ENCODE measurements at places on chromosomes 5 and 9.

- no peaks in the 10 kb centered on the region for H3K27me3 ChIP-seq
- no peaks in the 10 kb centered on the region for H3K36me3 ChIP-seq
- H3K4me1 ChIP-seq, result no peaks in the 10 kb centered on the region
Measured at GRCh38 chr5:117667105-117667504, 1092.5 kb upstream of the SEMA6A start.

DNA sequence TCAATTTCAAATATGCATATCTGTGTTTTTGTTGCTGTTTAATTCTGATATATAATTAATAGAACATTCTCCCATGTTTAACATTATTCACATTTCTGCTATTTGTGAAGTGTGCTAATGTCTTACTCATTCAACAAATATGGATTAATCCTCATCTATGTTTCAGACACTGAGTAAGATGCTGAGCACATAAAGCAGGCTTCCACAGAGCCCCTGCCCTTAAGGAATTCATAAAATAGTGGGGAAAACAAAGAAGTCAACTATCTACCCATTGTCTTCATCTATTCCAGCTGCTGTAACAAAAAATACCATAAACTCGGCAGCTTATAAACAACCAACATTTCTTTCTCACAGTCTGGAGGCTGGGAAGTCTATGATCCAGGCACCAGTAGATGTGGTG, 333.3 kb downstream of the SEMA5A start:
- no peaks in the 10 kb centered on the region for H3K27me3 ChIP-seq
- no peaks in the 10 kb centered on the region for H3K4me1 ChIP-seq
- no peak overlapping the region for H3K27ac ChIP-seq
- no peak for DNase-seq
- no peaks in the 10 kb centered on the region for H3K36me3 ChIP-seq

- no peak overlapping the region for H3K4me3 ChIP-seq
- H3K36me3 ChIP-seq, result no peaks in the 10 kb centered on the region
- H3K27ac ChIP-seq, result no peak overlapping the region
- no peak for DNase-seq
- H3K4me1 ChIP-seq, result no peaks in the 10 kb centered on the region
Measured at GRCh38 chr5:78793907-78794662, 145.5 kb upstream of the LHFPL2 start.

DNA sequence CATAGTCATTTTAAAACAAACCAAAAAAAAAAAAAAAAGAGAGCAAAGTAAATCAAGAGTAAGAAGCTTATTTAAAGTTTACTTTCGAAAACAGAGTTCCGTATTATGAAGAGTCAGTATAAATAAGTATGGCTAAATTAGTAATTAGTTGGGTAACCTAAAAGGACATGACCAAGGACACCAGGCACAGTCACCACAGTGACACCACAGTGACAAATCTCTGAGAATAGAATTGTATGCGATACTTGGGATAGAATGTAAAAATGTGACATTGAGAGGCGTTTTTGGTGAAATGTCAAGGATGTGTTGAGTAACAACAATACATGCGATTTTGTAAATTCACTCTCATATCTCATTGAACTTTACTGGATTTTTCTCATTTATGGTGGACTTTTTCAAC, 150.9 kb upstream of the SPEF2 start:
- H3K27me3 ChIP-seq, result no peaks in the 10 kb centered on the region
- H3K27ac ChIP-seq, result no peak overlapping the region
- H3K4me3 ChIP-seq, result no peak overlapping the region
- no peaks in the 10 kb centered on the region for H3K4me1 ChIP-seq

DNA sequence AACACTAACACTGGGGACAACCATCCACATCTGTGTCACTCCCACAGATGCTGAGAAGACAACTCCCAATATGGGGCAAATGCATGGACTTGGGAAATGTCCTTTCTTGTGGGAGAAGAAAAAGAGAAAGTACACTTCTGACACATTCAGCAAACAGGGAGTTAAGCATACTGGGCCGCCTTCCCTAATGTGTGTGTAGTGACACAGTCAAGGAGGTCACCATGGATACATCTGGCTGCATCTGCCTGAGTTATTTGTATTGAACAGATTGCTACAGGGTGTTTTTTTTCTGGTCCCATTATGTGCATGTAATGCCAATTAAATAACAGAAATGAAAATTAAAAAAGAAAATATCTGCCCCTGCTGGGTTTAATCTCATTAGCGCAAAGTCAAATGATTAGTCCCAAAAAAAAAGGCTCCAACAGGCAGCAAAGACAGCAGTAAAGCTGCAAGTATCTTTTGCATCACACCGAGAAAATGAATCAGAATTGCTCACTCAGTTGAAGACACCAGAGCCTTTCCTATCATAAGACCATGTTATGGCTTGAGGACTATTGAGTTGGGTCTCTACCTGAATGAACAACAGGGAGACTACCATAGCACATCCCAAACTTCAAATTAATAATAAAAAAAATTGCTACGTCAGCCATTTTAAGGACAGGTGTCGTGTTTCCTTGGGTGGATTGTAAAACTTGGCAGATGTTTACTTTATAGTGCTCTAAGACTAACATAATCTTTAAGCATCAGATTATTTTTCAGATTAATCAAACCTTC, 395.9 kb downstream of the DTWD2 start:
- H3K27ac ChIP-seq, result no peak overlapping the region
- H3K27me3 ChIP-seq, result no peaks in the 10 kb centered on the region
- H3K36me3 ChIP-seq, result no peaks in the 10 kb centered on the region
- H3K4me1 ChIP-seq, result no peaks in the 10 kb centered on the region
- no peak for DNase-seq

- H3K36me3 ChIP-seq, result no peaks in the 10 kb centered on the region
- H3K27me3 ChIP-seq, result no peaks in the 10 kb centered on the region
- no peak overlapping the region for H3K4me3 ChIP-seq
- no peak overlapping the region for H3K27ac ChIP-seq
- H3K4me1 ChIP-seq, result no peaks in the 10 kb centered on the region
Measured at GRCh38 chr5:84327591-84327990, 57.1 kb downstream of the EDIL3 start.

GRCh38 chr9:26695298-26695622, 197.3 kb downstream of the CAAP1 start:
- no peak overlapping the region for H3K4me3 ChIP-seq
- H3K27me3 ChIP-seq, result no peaks in the 10 kb centered on the region
- H3K36me3 ChIP-seq, result no peaks in the 10 kb centered on the region
- no peaks in the 10 kb centered on the region for H3K4me1 ChIP-seq
- no peak overlapping the region for H3K27ac ChIP-seq

DNA sequence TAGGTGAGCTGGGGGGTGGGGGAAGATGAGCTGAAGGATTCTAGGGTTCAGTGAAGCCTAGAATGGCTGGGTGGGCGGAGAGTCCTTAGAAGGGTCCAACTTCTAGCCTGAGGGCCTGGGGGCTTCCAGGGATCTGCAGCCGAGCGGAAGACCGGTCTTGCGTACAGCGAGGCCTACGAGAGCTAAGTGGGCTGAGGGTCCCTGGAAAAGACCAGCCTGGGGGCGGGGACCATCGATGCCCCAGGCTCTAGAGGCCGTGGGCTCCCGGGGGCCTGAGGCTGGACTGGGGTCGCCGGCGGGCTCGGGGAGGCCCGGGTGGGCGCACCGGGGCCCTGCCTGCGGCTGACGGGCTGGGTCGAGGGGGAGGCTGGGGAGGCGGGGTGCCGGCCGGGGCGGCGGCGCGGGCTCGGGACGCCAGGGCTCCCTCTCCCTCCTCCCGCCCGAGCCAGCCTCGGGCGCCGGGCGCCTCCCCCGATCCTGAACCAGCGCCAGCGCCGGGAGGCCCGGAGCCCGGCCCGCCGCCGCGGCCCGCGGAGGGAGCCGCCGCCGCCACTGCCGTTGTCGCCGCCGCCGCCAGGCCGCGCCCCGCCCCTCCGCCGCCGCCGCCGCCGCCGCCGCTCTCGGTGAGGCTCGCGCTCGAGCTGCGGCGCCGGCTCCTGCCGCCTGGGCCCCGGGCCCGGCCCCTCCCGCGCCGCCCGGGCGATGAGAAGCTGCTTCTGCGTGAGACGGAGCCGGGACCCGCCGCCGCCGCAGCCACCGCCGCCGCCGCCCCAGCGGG, at the start of gene MVB12B:
Gene MVB12B, plus strand, starts transcription at position 602 of the 778 bp plus-strand sequence. Its CDS starts 101 bp downstream, at position 703.
- H3K4me3 ChIP-seq, result peak within 1 kb of the TSS; percentile 57
- no peaks in the 10 kb centered on the region for H3K27me3 ChIP-seq
- peaks cover 2% of the 10 kb centered on the region for H3K4me1 ChIP-seq
- H3K27ac ChIP-seq, result peak within 1 kb of the TSS; percentile 59

DNA sequence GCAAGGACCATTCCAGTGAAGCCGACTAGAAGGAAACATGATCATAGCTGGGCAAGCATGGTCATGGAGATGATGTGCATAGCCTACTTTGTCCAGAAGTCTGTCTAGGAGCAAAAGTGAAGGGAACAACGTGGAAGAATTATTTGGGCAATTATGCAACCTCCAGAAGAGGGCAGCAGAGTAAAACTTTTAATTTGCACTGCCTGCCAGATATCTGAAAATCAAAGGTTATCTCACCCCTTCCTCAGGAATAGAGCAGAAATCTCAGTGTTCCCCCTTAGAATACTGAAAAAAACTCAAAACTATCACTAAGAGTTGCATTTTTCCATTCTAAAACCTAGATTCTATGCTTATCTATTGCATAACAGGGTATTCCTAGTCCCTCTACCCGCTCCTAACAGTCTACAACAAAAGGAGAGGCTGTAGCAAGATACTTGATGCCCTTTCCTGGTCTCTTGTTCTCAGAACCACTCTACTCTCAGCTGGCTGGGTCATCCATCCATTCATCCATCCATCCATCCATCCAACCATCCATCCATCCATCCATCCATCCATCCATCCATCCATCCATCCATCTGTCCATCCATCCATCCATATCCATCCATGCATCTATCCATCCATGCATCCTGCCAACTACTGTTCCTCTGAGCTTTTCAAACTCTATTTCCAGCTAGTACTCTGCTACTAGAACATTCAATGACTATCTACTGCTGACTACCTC, 8.4 kb upstream of the SETD9 start:
- DNase-seq, result no peak
- H3K27me3 ChIP-seq, result no peaks in the 10 kb centered on the region
- H3K27ac ChIP-seq, result no peak overlapping the region
- H3K4me3 ChIP-seq, result no peak overlapping the region
- no peaks in the 10 kb centered on the region for H3K4me1 ChIP-seq

DNA sequence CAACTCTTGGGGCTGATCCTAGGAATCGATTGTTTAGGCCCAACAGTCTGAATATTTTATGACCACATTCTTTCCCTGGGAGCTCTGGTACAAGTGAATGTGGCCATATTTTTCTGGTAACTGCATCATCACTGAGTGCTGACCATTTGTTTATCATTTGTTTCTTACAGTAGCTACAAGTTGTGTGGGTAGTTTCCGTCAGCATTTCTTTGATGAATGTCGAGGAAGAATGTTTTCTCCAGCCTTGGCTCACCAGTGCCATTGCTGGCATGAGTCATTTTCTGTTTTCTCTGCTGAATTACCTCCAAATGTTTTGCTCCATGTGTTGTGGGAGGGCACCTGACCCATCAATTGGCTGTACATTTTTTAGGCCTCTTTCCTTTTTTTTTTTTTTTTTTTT, 14.1 kb upstream of the CARD19 start:
- H3K4me1 ChIP-seq, result no peaks in the 10 kb centered on the region
- H3K4me3 ChIP-seq, result no peak overlapping the region
- DNase-seq, result no peak
- H3K27me3 ChIP-seq, result no peaks in the 10 kb centered on the region

DNA sequence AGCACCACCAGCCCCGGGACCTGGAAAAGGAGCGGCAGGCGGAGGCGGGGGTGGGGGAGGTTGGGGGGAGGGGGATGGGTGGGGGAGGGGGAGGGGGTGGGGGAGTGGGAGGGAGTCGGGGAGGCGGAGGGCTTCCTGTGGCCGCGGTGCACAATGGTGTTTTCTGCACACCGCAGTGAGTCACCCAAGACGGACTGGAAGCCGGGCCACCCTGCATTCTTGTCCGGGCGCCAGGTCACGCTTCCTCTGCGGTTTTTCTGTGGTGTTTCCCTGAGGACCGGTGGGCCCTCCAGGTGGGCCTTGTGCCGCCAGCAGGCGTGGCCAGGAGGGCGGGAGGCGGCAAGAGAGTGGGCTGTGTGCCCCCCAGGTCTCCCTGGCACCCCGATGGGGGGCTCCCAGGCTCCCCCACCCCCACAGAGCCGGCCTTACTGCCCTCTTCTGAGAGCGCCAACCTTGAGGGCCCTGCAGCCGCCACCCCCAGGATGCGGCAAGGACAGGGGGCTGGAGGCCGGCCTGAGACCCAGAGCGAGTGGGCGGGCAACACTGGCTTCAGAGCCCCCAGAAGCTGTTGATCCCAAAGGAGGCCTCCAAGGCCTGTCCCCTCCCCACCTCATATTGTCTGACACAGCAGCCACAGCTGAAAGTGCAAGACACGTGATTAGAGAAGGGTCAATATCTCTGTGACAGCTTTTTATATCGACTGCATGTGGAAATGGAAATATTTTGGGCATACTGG, 11.1 kb downstream of the EXD3 start:
- DNase-seq, result peak; percentile 33
- H3K36me3 ChIP-seq, result no peaks in the 10 kb centered on the region
- no peak overlapping the region for H3K4me3 ChIP-seq
- H3K27me3 ChIP-seq, result no peaks in the 10 kb centered on the region

- H3K4me3 ChIP-seq, result no peak overlapping the region
- no peak for DNase-seq
- H3K4me1 ChIP-seq, result no peaks in the 10 kb centered on the region
- no peaks in the 10 kb centered on the region for H3K27me3 ChIP-seq
- no peak overlapping the region for H3K27ac ChIP-seq
Measured at GRCh38 chr5:76855961-76856360, 6.1 kb downstream of the S100Z start.

DNA sequence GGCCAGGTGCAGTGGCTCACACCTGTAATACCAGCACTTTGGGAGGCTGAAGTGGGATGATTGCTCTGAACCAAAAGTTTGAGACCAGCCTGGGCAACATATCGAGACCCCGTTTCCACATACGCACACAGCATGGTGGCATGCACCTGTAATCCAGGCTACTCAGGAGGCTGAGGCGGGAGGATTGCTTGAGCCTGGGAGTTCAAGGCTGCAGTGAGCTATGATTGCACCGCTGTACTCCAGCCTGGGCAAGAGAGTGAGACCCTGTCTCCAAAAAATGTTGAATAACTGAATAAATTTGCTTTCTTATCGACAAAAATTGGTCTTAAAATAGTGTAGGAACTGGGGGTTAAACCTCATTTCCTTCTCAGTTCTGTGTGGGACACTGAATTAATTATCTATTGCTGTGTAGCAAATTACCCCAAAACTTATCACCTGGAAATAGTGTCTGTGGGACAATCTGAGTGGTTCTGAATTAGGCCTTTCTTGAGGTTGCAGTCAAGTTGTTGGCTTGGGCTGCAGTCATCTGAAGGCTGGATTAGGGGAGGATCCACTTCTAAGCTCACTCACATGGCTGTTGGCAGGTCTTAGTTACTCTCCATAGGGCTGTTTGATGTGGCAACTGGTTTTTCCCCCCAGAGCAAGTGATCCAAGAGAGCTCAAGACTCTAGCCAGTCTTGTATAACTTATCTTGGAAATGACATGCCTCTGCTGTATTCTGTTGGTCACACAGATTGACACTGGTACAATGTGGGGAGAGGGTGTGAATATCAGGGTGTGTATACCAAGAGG, 2.0 kb downstream of the SNX30 start:
- no peak overlapping the region for H3K27ac ChIP-seq
- peaks cover 7% of the 10 kb centered on the region for H3K4me1 ChIP-seq
- H3K27me3 ChIP-seq, result no peaks in the 10 kb centered on the region
- no peak for DNase-seq
- H3K4me3 ChIP-seq, result no peak overlapping the region

GRCh38 chr9:100206899-100207298, 107.9 kb downstream of the INVS start:
- no peak overlapping the region for H3K27ac ChIP-seq
- no peak overlapping the region for H3K4me3 ChIP-seq
- no peaks in the 10 kb centered on the region for H3K36me3 ChIP-seq
- H3K4me1 ChIP-seq, result no peaks in the 10 kb centered on the region
- H3K27me3 ChIP-seq, result no peaks in the 10 kb centered on the region
- DNase-seq, result no peak

- H3K36me3 ChIP-seq, result no peaks in the 10 kb centered on the region
- peak overlapping the region; percentile 76 for H3K4me3 ChIP-seq
- H3K4me1 ChIP-seq, result peaks cover 20% of the 10 kb centered on the region
- peak overlapping the region; percentile 75 for H3K27ac ChIP-seq
Measured at GRCh38 chr9:35605351-35606137, 482 bp downstream of the TESK1 start.
